ENCODE measurements at places on chromosomes 7 and 10.

DNA sequence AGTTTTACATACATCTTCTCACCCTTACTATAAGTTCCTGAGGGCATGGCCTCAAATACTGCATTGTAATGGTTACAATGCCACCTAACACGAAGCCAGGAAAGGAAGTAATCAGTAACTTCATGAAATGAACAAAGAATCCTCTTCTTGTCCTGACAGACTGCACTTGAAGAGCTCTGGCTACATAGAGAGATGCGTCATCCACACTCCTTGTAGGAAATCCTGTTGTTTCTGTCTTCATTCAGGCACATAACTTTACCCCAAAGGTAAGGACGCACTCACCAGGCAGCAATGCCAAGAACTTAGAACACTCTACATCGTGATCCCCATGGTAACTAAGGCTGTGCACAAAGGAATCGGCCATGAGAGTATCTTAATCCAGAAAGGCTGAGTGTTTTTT lies 80.3 kb upstream of the ARID5B start:
- peak; percentile 34 for DNase-seq

GRCh38 chr10:102815790-102816549 lies 21.2 kb downstream of the CYP17A1 start:
- peak; percentile 68 for DNase-seq

DNA sequence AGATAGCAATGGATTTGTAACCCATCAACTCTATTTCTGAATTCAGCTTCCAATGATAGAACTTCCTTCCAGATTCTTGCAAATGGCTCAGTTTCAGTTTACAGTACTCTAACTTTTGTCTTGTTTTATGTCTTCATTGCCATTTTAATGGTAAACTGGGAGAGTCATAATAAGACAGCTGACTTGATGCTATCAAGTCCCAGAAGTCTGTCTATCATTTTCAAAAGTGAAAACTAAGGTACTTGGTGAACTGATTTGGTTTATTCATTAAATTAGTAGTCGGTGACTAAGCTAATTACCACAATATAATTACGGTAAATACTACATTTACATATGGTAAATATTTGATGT lies 25.0 kb downstream of the RTKN2 start:
- DNase-seq = no peak

GRCh38 chr10:22022257-22023032 lies 18.9 kb upstream of the DNAJC1 start:
- no peak for DNase-seq

DNA sequence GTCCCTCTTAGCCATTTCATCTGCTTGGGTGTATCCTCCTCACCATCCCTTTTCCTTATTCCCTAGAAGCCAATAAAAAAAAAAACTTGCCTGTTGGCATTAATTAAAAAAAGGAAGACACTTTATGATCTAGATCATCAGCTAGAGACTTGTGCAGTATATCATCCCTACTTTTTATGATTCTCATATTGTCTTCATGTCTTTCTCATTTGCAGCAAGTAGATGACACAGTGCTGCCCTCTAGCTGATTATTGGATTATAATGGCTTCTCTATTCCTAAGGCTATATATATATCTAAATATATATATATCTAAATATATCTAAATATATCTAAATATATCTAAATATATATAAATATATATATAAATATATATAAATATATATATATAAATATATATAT lies 272.4 kb upstream of the LRGUK start:
- no peak for DNase-seq

GRCh38 chr10:104092749-104093148 lies 7.1 kb upstream of the COL17A1 start:
- DNase-seq = no peak

DNA sequence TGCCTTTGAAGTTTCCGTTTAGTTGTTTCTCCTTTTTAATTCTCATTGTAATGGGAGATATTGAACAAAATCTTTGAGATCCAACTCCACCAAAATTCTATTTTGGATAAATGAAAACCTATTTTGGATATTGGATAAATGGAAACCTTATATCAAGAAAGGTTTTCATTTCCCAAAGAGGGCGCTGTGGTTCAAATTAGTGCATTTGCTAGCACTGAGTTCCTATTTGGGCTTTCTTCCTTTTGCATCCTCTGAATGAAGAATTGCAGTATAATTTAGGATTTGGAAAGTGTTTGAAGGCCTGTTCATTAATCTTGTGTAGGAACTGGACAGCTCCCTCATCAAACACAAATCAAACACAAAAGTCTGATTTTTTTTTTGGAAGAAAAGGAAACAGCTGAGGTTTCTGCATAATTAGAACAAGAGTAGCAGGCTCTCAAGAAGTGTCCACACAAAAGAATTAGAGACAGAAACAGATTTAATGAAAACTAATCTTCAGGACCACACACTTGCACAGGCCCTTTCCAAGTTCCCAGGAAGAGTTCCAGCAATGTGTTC lies 80.8 kb upstream of the KLF14 start:
- no peak for DNase-seq

DNA sequence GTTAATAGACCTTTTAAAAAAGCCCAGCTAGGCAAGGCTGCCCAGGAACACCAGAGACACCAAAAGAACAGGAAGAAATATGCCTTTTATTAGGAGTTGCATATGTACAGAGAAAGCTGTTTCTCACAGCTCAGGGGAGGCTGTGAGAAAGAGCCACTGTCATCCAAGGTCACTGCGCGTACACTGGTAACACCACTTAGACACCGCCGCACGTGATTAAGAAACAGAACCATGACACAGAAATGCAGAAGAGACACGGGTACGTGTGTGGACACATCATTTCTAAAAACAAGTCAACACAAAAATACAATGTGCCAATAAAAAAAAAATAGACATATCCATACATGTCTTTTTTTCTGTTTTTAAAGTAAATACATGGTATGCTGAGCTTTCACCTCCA lies 705.6 kb downstream of the PARD3 start:
- no peak for DNase-seq

DNA sequence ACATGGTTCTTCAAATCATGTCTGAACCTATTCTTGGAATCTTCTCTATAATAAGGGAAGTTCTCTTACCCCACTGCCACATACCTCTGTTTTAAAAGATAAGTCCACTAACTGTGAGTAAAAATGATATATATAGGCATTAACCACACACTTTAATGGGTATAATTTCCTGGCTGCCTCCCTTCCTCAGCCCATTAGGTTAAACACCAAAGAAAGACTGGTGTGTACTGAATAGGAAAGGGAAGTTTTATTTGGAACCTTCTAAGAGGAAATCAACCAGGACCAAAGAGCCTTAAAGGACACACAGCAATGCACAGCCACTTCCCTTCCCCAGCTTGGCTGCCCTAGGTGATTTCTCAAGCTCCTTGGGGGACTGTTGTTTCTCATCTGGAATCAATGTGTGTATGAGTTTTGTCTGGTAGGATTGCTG lies 5.0 kb upstream of the WBP1L start:
- no peak for DNase-seq

- DNase-seq = no peak
These were observed 193.4 kb downstream of the CCDC3 start for GRCh38 chr10:12808014-12808613.

- DNase-seq = no peak
These were observed 186.7 kb upstream of the LYZL2 start for GRCh38 chr10:30816159-30816819.

DNA sequence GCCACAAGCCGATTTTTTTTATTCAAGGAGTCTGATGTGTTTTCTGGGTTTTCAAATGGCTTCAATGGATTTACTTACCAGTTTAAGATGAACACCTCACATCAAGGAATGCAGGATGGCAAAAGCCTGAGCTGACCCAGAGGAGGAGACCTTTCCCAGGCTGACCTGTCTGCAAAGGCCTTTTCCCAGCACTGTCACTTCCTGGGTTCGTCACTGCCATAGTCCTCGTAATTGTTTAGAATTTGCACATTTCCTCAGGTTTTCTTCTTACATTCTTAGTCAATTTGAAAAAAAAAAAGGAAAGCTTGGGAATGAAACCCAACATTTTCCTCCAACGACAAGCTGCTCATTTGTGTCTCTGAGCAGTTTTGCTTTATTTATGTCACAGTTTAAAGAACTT lies 42.0 kb downstream of the PTER start:
- DNase-seq = no peak

- DNase-seq = no peak
These were observed 54.0 kb downstream of the PWWP2B start for GRCh38 chr10:132450825-132451505.
